ENCODE measurements at places on chromosomes 11 and 22.

DNA sequence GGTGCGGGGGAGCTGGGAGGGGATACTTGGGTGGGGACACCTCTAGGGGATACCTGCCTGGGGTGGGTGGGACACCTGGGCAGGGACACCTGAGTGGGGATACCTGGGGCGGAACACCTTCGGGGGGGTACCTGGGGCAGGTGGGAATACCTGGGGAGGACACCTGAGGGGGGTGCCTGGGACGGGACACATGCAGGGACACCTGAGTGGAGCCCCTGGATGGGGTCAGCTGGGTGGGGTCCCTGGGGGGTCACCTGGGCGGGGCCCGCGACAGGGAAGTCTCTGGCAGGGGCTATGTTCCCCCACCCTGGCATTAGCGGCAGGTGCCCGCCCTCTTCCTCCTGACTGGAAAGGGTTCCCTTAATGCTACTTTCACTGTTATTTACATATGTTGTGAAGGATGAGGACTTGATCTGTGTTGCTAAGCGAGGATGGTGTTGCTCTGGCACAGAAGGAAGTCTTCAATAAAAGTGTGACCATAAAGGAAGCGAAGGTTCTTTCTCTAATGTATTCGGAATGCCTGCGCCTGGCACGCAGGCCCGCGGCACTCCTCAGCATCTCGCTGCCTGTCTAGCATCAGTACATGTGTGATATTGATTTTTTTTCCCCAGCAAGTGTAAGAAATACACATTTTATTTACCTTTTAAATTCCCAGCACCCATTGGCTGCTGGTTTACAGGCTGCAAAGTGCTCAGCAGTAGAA lies 801.7 kb downstream of the BRD1 start:
- no peak for DNase-seq

DNA sequence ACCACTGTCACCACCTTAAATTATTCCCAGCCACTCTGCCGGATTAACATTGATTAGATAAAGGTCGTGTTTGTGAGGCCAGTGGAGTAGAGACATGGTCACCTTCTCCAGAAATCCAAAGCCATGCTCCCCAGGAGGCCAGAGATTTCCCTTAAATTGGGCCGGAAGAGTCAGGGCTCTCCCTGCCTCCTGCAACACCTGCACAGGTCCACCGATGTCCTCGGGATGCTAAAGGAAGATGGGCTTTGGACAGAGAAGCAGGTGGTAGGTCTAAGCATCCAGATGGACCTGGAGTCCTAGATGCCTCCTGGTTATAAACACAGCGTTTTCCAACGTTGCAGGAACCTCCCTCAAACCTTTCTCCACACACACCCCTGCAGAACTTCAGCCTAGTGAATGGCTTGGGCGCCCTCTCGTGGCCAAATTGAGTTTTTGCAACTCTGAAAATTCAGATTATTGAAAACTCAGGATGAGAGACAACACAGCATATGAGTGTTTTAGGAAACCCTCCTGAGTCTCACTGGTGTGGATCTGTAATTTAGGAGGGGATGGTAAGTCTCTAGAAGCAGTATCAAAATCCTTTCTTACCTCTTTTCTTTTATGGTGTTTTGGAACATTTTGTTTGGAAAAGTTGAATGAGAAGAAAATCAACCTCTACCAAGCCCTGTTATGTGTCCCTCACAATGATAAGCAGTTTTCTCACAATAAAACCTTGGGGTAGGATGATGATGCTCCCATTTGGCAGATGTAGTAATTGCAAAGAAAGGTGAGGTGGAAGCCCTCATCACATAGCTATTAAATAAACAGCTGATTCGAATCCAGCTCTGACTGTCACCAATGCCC lies 109.6 kb downstream of the RRAS2 start:
- DNase-seq, result no peak

- no peak for DNase-seq
Measured at GRCh38 chr11:9184516-9184915, 80.6 kb downstream of the DENND5A start.

DNA sequence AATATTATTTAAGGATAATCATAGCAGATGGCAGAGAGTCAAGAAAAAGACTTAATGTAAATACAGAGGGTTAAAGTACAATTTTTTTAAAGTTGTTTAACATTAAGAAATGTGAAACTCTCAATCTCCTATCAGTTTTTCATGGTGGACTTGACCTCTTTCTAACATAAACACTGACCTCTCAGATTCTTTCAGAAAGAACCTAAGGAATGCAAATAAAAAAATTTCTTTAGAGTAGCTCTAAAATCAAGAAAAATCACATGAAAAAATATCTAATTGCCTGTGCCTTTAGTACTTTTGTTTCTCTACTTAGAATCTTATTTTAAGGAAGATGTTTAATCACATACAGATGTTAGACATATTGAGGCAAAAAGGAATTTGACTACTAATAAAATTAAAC lies 12.9 kb downstream of the RNF141 start:
- no peak for DNase-seq

GRCh38 chr22:36781656-36782627 lies 6.0 kb upstream of the IFT27 start:
- peak; percentile 29 for DNase-seq

GRCh38 chr11:64334764-64335735 lies 5.0 kb upstream of the CCDC88B start:
- peak; percentile 97 for DNase-seq

GRCh38 chr22:37663521-37664140 lies 5.1 kb downstream of the PDXP start:
- no peak for DNase-seq

DNA sequence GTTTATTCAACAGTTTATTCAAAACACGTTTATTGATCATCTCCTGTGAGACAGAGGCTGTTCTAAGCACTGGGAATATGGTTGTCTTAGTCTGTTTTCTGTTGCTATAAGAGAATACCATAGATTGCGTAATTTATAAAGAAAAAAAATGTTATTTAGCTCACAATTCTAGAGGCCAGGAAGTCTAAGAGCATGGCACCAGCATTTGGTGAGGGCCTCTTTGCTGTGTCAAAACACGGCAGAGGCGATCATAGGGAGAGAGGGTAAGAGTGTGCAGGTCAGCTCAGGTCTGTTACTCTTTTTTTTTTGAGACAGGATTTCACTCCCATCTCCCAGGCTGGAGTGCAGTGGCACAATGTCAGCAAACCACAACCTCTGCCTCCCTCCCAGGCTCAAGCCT lies 5.2 kb upstream of the IL17RA start:
- DNase-seq, result no peak

DNA sequence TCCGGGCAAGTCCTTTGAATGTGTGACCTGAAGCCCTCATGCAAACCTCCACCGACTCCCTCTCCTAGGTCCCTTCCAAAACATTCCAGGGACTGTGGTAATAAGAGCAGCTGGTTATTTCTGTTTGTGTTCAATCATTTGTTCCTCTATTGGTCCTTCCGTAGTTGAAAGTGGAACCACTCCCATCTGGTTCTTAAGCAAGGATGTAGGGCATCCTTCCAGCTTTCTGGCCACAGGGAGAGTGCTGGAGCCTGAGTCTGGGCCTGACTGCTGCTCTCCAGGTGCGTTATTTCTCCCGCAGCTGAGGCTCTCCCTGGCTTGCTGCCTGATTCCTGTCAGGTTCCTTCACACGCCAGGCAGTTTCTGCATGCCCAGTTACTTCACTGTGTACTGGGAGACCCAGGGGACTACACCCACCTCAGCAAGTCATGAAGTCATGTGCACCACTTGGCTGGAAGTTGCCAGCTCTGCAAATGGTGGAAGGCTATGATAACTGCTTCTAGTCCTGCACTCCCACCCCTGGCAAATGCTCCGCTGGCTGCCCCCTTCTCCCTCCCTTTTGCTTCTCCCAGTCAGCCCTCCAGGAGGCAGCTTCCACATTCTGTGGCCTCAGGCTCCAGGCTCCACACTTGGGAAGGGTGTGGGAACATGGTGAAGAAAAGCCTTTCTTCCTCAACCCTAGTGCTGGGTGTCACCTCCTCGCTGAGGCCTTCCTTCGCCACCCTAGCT lies 4.0 kb upstream of the ALX4 start:
- no peak for DNase-seq

DNA sequence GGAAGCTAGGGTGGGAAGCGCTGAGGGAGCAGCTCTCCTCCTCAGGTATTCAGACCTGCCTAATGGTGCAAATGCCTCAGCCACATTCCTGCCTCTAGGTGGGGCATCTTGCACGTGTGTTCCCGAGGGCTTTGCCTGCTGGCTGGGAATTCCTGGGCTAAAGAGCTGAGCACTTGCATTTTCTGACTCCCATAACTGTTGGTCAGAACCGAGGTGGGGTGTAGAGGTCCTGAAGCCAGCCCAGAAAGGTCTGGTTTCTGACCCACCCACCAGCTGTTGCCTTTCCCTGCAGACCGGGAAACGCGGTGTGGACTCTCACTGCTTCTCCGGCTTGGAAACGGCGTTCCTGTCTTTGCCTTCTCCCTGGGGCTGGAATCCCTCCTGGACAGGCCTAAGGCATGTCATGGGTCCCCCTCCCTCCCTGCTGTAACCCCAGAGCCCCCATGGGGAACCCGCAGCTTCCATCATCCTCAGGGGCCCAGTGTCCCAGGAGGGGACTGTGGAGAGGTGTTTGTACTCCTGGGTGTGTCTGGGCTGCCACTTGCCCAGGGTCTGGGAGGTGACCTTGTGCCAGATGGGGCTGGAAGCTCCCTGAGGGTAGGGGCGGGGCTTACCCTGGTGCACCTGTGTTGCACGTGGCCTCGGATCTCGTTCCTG lies 24.0 kb upstream of the SMIM38 start:
- peak; percentile 45 for DNase-seq

GRCh38 chr22:45104313-45104712 lies 59.4 kb upstream of the NUP50 start:
- DNase-seq, result no peak

- no peak for DNase-seq
Measured at GRCh38 chr11:73201249-73201648, 16.8 kb upstream of the P2RY2 start.

DNA sequence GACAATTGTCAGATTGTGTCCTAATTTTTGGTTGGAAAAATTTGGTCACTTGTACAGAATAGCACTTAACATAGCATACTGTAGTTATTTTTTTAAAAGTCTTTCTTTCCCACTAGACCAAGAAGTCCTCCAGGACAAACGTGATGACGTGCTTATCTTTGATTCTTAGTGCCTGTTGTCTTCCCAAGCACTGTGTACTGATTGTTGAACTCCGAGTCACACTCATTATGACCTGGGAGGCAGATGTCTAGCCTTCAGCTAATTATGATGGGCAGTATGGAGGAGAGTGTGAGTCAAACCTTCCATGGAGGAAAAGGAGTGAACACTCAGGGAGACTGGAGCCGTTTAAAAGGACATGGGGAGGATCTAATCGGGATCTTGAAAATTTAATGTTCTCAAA lies 119.8 kb downstream of the SPON1 start:
- DNase-seq, result no peak

- DNase-seq, result no peak
Measured at GRCh38 chr22:39080052-39080762, 3.1 kb downstream of the APOBEC3G start.

DNA sequence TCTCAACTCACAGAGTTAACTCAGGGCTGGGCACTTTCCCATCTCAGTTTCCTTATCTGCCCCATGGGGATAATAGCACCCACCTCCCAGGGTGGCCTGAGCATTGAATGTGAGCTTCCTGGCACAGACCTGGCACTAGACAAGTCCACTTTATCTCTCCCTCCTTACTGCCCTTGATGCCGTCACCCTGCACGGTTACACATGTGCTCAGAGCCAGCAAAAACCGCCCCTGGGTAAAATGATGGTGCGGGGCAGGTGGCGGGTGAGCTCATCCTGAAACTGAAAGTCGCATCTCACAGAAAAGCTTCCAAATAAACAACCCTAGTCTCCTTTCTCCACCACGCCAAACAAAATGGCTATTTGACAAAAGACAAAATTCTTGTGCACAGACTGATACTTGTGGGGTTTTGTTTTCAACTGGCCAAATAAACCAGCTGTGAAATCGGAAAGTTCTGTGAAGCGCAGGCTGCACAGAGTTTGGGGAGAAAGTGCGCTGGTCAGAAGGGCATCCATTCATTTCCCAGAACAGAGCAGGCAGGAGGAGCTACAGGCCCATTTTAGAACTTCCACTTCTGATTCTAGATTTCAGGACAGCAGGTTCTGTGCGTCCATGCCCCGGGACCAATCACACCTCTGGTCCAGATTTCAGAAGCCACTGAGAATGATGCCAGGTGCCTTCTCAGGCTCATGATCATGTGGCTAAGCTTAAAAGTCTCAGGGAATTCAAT lies 138.1 kb downstream of the SHANK2 start:
- no peak for DNase-seq

DNA sequence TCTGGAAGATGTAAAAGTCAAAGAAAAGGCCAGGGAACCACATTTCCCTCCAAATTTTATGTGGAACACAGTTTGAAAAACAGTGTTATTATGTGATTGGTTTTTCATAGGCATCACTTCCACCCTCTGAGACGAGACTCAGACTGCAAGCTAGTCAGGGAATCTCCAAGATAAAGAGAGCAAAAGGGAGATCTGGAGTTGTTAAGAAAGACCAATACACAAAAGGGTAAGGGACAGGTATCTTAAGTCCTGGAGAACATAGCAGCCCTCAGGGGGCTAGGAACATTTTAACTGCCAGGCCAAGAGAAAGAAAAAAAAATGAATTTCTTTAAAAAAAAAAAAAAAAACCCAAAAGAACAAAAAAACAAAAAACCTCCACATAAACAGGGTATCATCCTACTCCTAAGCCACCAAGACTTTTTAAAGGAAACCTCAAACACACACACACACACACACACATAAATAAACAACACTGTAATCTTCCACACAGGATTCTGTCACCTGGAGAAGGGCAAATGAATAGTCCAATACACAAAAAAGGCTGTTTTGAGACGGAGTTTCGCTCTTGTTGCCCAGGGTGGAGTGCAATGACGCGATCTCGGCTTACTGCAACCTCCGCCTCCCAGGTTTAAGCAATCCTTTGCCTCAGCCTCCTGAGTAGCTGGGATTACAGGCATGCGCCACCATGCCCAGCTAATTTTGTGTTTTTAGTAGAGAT lies 44.5 kb downstream of the CELF1 start:
- DNase-seq, result no peak

DNA sequence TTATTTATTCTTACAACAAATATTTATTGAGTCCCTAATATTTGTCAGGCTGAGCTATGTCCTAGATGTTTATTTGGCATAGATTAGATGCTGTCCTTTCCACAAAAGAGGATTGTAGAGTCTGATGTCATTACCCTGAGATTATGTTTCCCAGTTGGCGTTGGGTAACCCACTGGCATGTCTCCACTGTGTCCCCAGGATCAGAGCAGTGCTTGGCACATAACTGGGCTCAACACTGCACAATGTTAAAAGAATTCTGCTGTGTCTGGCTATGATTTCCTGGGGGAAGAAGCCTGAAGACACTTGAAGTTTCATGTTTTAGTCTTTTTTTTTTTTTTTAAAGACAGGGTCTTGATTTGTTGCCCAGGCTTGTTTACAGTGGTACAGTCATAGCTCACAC lies 4.0 kb downstream of the RCN1 start:
- no peak for DNase-seq

GRCh38 chr11:103826856-103827255 lies 209.6 kb upstream of the DDI1 start:
- no peak for DNase-seq

- no peak for DNase-seq
Measured at GRCh38 chr11:128684549-128685401, 9.1 kb upstream of the FLI1 start.

All from SW 1271 (cell line).